Inflammatory macrophage treated with lipopolysaccharide for 4 hours (primary cell): ENCODE measurements at places on chromosomes 6 and 20.

- DNase-seq: no peak
These were observed 104.9 kb upstream of the SLC22A23 start for GRCh38 chr6:3561725-3562124.

- DNase-seq: no peak
These were observed 8.3 kb downstream of the NHSL1 start for GRCh38 chr6:138491017-138491416.

DNA sequence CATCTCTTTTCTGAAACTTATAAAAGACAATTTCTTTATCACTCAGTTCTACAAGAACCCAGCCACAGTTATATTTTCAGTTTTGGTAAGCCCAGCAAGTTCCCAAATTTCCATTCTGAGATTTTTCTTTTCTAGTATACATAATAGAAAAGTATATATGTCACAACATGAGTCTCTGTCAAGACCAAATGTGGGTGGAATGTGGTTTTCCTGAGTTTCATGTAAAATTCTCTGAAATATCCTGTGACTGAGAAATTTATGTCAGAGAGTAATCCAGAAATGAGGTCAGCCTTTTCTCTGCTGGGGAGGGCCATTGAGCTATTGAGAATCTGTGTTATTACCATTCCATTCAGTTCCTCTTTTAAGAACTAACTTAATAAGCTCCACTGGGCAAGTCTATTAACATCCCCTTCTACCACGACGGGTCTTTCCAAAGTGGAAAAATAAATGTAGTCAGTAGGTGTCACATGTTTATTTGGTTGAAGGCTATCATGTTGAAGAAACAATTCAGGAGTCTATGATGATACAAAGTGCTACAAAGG, 100.7 kb upstream of the HMGN3 start:
- peak; percentile 90 for DNase-seq

DNA sequence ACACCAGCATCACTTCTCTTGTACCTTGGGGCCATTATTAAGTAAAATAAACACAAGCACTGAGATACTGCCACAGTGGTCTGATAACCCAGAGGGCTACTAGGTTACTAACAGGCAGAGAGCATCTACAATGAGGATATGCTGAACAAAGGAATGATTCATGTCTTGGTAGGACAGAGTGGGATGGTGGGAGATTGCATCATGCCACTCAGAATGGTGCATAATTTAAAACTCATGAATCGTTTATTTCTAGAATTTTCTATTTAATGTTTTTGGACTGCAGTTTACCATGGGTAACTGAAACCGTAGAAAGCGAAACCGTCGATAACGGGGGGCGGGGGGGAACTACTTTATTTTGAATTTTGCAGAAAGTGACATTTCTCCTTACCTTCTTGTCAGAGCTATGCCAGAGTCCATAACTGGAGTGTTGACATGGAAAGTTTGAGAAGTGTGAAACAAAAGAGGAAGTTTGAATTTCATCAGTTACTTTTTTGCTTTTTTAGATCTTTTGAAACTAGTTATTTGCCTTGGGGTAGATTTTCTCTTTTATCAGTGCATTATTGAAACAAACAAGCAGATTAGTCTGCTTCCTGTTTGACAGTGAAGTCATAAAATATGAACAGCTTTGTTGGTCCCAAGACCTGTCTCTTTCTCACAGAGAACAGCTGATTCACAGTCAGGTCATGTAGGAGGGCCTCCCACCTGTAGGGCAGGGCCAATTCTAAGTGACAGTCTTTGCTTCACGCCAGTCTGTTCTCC, 124.9 kb downstream of the KLHL32 start:
- DNase-seq: peak; percentile 63

DNA sequence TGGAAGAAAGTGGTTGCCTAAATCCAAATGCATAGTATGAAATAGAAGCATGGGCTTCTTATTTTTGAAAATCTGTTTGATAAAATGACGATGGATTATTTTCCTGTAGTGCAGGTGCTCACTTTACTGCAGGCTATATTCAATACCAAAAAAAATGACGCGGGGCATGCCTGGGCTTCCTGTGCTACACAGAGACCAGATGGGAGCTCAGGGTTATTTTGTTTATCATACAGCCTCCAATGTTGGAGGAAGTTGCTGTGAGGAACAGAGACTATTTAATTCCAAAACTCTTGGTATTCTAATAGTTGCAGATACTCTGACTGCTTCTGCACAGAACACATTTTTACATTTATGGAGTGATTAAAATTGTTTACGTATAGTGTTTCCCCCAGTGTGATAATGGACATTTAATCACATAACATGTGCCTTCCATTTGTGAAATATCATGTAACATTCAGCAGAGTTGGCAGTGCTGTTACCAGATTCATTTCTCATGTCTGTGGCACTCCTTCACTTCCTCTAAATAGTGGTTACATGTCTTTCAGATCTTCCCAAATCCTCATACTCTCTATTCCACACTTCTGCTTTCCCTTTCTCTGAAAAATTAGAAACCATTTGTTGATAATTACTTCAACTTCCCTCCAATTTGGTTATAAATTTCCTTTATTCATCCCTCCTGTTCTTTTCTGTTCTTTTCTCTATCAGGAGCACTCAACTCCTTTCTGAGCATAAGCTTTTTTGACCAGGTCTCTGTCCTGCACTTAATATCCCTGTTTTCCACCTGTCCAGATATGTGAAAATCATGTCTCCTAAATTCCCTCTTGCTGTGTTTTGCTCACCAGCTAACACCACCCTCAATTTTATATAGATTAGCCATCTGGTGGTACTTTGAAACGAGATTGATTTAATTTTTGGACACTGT, 121.6 kb downstream of the ADGRB3 start:
- peak; percentile 73 for DNase-seq

DNA sequence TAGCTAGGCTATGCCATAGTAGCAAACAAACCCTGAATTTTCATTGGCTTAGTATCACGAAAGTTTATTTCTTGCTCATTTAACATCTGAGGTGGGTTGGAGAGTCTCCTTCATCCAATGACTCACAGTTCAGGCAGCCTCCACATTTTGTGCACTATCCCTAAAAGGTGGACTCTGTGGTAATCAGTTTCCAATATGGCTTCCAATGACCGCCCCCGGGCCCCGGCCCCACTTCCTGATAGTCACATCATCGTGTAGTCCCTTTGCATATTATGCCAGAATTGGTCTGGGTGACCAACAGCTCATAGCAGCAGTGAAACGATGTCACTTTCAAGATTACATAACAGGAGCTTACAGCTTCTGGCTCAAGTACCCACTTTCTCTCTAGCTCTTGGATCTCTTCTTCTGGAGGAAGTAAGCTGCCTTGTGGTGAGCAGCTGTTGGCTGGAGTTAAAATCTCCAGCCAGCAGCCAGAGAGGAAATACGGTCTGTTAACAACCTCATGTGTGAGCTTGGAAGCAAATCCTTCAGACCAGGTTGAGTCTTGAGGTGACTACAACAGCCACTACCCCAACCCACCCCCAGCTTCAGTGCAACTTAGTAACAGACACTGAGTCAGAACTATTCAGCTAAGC, 7.8 kb downstream of the HCRTR2 start:
- DNase-seq: peak; percentile 15

DNA sequence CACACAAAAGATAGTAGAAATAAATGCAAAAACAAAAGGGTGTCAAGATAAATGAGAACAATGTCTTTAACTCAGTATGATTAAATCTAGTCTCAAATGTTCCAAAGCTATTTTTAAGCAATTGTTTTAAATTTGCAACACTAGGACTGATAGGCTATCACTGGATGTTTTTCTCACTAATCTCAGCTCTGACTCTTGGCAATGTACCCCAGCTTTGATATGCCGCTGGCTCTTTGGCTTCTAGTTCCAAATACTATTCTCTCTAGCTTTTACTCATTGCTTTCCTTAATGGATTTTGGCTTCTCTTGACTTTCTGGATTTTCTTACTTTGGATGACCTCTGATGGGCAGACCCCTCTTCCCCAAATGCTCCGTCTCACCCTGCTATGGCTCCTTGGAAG, 116.0 kb upstream of the SLC35B3 start:
- DNase-seq: no peak

- no peak for DNase-seq
These were observed 35.8 kb downstream of the GRIK2 start for GRCh38 chr6:101429270-101429669.
